ENCODE measurements at places on chromosomes 3 and 15.
A peak's percentile ranks its signal among the peaks of the same experiment; 100 is the strongest.

GRCh38 chr15:33158366-33158765, 36.1 kb downstream of the FMN1 start:
- no peak for DNase-seq

GRCh38 chr3:170536712-170537111, 49.2 kb downstream of the SLC7A14 start:
- DNase-seq = no peak

GRCh38 chr15:44468709-44469385, 41.4 kb downstream of the CTDSPL2 start:
- no peak for DNase-seq

GRCh38 chr3:184815046-184815930, 3.3 kb downstream of the VPS8 start:
- no peak for DNase-seq

GRCh38 chr3:25581823-25582222, 82.9 kb downstream of the TOP2B start:
- DNase-seq = no peak

DNA sequence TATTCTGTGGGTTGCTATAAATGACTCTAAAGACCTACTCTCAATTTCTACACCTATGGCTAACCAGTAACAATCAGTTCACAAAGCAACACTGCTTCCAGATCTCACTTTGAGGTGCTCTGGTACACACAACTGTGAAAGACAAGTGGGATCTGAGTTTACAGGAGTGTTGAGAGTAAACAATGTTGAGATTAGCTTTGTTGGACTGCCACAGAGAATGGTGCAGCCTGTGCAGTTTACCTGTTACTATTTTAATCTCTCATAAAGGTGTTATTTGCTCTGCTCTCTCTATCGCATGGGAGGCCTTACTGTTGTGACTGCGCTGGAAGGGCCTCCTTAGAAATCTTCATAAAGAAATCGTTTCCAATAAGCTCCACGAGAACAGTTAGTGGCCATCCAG, 112.0 kb downstream of the SOX2 start:
- no peak for DNase-seq

DNA sequence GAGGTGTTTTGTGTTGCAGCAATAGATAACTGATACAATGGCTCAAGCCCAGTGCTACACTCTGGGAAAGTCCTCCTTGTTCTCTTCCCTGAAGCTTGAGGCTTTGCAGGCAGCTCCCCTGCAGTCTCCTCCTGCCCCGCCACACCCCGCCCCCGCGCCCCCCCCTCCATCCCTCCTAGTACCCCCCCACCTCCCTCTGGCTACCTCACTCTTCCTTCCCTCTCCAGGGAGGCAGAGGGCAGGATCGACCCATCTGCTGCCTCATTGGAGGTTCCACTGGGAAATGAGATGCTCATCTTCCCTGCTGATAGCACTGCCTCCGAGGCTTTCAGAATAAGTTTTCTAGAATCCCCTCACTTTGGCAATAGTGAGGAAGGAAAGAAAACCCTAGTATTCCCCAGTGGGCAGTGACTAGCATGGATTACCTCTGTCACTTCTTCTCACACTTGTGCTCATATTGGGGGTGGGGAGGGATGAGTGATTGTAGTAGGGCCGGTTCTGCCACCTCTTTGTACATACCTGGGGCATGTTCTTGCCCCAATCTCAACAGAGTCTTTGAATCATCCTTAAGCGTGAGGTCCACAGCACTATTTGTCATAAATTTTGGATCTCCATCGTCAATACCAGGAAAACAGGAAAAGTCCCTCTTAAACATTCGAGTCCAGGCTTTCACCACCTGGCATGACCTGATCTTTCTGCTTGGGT, 16.3 kb upstream of the RAB7A start:
- DNase-seq = peak; percentile 66

DNA sequence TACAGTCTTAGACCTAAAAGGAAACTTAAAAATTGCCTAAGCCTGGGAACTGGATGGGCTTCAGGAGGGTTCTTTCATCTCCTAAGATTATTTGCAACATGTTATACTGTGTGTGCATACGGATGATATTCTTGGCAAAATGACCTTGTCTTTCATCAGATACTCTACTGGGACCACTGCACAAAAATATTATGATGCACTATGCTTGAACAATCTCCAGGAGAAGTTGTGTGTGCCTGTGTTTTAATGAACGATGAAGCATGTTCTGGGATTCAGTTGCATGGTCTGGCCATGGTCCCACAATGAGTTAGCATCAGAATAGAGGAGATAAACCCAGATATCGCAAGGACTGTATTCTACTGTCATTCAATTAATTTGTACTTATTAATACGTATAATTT, 68.7 kb downstream of the GAP43 start:
- DNase-seq = no peak

DNA sequence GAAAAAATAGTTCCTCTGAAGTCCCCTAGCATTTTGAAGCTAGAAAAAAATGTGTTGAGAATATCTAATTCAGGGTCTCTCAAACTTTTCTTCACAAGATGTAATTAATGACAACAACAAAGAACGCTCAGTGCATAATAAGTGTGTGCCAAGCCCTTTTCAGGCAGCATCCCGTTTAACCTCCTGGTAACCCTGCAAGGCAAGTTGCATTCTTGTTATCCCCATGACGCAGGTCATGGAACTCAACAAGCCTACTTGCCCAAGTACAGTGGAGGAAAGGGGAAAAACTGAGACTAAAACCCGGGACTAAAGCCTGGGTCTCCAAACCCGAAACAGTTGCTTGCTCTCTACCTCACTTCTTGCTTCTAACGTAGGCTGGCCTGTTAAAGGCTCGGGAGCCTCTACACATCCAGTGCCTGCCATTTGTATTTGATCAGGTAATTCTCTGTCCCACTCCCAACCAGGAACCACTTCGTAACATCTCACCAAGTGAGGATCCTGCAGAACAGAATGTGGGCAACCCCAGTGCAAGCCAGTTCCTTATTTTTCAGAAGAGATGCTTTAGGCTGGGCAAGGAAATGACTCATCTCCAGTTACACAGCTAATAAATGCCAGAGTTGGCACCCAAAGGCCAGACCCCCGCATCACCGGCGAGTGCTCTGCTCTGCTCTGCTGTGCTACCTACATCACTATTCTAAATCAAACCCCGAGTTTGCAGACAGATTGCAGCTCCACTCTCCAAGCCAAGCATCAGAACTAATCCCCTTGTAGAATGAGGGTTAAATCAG, 28.3 kb downstream of the LMCD1 start:
- no peak for DNase-seq

GRCh38 chr3:177906126-177906511, 630.1 kb upstream of the KCNMB2 start:
- DNase-seq = peak; percentile 23

DNA sequence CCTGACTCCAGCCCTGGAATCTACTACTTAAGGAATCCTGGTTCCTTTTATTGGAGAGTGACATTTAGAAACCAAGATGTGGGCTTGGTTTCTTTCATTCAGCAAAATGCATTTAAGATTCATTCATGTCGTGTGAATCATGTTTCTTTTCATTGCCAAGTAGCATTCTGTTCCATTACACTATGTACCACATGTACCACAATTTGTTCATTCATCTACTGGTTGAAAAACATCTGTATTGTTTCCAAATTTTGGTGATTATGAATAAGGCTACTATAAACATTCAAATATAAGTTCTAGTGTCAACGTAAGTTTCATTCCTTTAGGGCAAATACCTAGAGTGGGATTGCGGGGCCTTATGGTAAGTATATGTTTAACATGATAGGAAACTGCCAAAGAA, 264.2 kb downstream of the VPS13C start:
- no peak for DNase-seq

- no peak for DNase-seq
These were observed 1006.7 kb downstream of the ROBO1 start for GRCh38 chr3:78761126-78761525.

DNA sequence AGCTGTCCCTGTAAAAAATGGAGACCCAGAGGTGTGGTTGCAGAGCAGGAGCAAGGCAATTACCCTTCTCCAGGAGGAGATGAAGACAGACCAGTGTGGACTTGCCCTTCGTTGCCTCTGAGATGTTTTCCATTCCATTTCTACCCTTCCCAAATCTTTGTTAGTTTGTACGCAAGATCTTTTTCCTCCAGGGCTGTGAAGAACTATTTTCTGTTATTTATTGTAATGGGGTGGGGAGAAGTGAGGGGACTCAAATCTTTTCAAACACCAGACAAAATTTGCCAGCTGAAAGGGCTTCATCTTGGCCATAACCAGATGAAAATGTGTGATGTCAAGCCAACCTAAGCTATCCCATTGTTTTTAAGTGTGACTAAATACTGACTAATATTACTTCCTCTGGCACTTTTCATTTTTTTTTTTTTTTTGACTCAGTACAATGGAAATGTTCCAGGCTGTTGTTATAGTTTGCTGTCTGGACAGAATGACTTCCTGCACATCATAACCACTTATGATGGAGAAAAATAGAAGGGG, 271.3 kb upstream of the TPRG1 start:
- no peak for DNase-seq

DNA sequence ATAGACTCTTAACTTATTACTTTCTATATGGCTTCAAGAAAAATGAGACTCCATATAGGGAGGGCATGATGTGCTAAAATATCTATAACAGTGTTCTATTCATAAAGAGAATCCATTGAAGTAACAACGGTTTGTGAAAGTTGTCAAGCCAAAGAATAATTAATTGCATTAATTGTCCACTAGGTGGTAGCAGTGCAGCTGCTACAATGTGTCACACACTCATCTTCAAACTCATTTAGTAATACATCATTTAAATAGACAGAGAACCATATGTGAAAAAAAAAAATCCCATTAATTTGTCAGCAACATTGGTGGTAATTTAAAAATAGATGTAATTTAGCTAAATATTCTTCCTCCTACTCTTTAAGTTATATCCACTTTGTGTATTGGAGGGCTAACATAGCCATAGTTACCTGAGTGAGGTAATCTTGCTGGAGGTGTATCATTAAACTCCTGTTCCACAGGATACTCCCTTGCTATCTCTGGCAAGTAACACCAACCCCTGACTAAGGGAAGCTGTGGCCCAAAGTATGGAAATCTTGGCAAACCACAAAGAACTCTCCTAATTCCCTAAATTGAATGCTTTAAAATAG, 3.7 kb upstream of the CPA3 start:
- peak; percentile 15 for DNase-seq

GRCh38 chr15:100661156-100661555, 58.8 kb downstream of the ASB7 start:
- DNase-seq = no peak

- DNase-seq = no peak
These were observed 17.8 kb downstream of the ITGA11 start for GRCh38 chr15:68414206-68414555.

GRCh38 chr3:14464521-14464920, 62.1 kb downstream of the SLC6A6 start:
- DNase-seq = no peak

DNA sequence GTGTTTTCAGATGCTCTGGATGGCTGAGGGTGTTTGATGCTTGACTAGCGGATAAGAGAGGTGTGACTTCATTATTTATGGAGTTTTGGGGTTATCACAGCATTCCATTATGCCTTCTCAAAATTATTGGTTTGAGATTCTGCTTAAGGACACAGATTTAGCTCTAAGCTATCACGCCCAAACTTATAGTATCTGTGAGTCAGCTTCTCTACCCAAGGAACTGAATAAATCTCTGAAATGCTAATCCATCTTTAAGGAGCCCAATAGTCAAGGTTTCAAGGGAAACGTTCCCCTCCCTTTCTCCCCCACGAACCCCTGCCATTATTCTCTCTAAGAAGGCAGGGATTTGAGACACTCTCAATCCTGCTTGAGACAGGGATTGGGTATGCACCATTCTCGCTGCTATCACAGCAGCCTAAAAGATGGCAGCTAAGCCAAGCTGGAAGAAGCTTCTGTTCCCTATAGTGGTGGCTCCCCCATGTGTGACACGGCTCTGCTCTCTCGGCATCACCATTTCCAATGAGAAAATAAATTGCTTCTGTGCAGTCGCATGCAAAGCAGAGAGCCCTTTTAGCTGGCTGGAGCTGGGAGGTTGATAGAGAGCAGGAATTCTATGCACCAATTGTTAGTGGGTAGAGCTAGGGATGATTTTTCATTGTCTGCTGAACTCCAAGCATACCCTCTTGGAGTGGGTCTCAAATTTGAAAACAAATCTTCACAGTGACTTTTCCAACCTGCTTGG, 151.1 kb downstream of the IL20RB start:
- DNase-seq = no peak

- no peak for DNase-seq
These were observed 11.5 kb downstream of the UBP1 start for GRCh38 chr3:33428734-33429133.

GRCh38 chr15:63504979-63505841, 817 bp downstream of the USP3 start:
- DNase-seq = peak; percentile 74

- no peak for DNase-seq
These were observed 90.0 kb upstream of the ANKRD34C start for GRCh38 chr15:79192462-79193036.

- DNase-seq = no peak
These were observed 49.8 kb upstream of the ARL8B start for GRCh38 chr3:5072100-5072816.
